ENCODE measurements at places on chromosomes 16 and 17. TPM values are rescaled to one million over a fixed set of nuclear protein-coding genes. Genes with fewer than 3 reads are reported as not detected.

SARM1 gene
- 3.6 TPM for total RNA-seq

DNA sequence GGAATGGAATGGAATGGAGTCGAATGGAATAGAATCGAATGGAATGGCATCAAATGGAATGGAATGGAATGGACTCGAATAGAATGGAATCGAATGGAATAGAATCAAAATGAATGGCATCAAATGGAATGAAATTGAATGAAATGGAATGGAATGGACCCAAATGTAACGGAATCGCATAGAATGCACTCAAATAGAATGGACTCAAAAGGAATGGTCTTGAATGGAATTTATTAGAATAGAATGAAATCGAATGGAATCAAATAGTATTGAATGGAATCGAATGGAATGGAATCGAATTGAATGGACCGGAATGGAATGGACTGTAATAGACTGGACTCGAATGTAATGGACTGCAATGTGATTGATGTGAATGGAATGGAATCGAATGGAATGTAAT, 501.4 kb upstream of the WSB1 start:
- no peak for DNase-seq

GRCh38 chr17:14427900-14428647, 127.2 kb downstream of the HS3ST3B1 start:
- DNase-seq, result no peak

DNA sequence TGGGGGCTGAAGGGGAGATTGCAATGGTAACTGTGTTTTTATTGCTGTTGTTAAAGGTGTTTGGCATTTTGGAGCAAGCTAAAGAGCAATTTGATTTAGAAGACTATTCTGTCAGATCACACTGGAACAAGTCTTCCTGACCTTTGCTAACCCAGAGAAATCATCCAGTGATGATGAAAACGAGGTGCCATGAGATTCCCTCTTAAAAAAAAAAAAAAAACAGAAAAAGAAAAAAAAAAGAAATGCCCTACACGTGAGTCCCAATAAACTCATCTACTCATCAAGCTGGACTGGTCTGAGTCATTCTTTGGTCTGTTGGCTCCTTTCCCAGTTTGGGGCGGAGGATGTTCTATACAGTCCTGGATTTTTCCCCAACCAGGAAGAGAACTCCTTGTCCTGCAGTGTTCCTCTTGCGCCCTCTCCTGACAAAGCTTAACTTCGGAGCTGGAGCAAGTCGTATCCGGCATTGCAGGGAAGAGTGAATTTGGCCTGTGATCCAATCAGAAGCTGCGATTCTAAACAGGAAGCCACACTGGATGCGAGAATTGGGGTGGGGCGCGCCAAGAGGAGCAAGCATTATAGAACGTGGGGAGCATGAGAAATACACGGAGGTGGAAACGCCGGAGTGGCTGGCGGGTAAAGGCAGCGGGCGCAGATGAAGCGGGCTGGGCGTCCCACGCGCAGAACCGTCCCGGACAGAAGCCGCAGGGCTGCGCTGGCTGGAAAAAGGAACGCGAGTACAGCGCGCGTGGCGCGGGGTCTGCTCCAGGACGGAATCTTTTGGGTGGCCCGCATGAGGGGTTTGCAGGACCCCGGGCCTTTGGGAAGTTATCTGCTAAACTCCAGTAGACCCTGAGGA, 22.4 kb upstream of the CRYM start:
- peak; percentile 98 for DNase-seq

GRCh38 chr17:2815781-2816185, 19.5 kb downstream of the RAP1GAP2 start:
- no peak for DNase-seq

GRCh38 chr17:36942019-36942599, 4.8 kb downstream of the LHX1 start:
- DNase-seq, result no peak
